IPS DF 6.9 (cell line): ENCODE measurements at places on chromosomes 1 and 21.
A peak's percentile ranks its signal among the peaks of the same experiment; 100 is the strongest.

DNA sequence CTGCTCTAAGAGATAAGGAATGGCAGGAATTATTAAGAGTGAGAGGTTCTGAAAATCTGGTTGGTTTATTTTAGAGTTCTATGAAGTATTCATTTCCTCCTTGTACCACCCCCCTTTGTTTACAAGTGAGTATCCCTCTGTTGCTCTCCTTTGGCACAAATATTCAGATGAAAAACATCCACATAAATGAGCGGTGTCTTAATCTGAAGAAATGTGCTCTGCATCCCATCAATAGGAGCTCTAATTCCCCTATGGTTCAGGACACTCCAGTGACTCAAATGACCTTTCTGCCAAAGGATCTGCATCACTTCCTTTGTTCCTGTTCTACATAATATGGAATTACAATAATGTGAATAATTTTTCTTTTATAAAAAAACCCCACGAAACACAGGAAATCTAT lies 16.6 kb downstream of the DDAH1 start:
- no peaks in the 10 kb centered on the region for H3K27me3 ChIP-seq
- H3K36me3 ChIP-seq, result no peaks in the 10 kb centered on the region

DNA sequence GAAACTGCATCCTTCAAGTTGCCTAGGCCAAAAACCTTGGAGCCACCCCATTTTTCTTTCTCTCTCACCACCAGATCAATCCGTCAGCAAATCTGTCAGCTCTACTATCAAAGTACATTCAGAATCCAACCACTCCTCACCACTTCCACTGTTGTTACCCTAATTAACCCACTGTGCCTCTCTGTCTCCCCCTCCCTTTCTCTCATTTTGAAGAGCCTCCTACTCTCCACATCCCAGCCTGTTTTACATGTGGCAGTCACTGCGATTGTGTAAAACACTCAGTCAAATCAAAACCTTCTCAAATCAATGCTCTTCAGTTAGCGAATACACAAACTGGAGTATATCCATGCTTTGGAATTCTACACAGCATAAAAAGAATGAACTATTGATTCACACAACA lies 33.1 kb downstream of the ZNF684 start:
- no peak overlapping the region for H3K27ac ChIP-seq
- no peaks in the 10 kb centered on the region for H3K36me3 ChIP-seq
- H3K4me3 ChIP-seq, result no peak overlapping the region

GRCh38 chr1:98420376-98421084 lies 241.0 kb upstream of the SNX7 start:
- no peak for DNase-seq
- no peaks in the 10 kb centered on the region for H3K36me3 ChIP-seq
- H3K27ac ChIP-seq, result no peak overlapping the region
- no peak overlapping the region for H3K4me3 ChIP-seq

DNA sequence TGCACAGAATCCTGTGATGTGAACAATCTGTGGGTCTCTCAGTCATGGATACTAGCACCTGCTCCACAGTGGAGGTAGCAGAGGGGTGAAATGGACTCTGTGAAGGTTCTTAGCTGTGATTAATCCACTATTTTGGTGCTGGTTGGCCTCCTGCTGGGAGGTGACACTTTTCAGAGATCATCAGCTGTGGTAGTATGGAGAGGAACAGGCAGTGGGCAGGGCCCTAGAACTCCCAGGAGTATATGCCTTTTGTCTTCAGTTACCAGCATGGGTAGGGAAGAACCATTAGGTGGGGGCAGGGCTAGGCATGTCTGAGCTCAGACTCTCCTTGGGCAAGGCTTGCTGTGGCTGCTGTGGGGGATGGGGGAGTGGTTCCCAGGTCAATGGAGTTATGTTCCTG lies 54.0 kb upstream of the KCNJ15 start:
- H3K4me3 ChIP-seq, result no peak overlapping the region
- no peaks in the 10 kb centered on the region for H3K4me1 ChIP-seq
- H3K27ac ChIP-seq, result no peak overlapping the region

GRCh38 chr1:32742199-32742947 lies 39.8 kb upstream of the SYNC start:
- H3K4me1 ChIP-seq, result peaks cover 12% of the 10 kb centered on the region
- no peak overlapping the region for H3K27ac ChIP-seq
- no peaks in the 10 kb centered on the region; the same call in 1 of the 2 replicates for H3K27me3 ChIP-seq
- no peak for DNase-seq

- no peaks in the 10 kb centered on the region for H3K36me3 ChIP-seq
- H3K27ac ChIP-seq, result no peak overlapping the region
- H3K4me1 ChIP-seq, result no peaks in the 10 kb centered on the region
- no peak for DNase-seq
- no peaks in the 10 kb centered on the region for H3K27me3 ChIP-seq
Observed at GRCh38 chr1:101282314-101283038, 45.7 kb downstream of the S1PR1 start.

- DNase-seq, result no peak
- H3K4me3 ChIP-seq, result no peak overlapping the region
- no peaks in the 10 kb centered on the region; the same call in 1 of the 2 replicates for H3K27me3 ChIP-seq
- H3K4me1 ChIP-seq, result 0 out of 2 replicates have a peak, but pooled peaks cover 2% of the 10 kb centered on the region
- no peaks in the 10 kb centered on the region for H3K36me3 ChIP-seq
Observed at GRCh38 chr1:99005537-99005942, 879 bp upstream of the PLPPR5 start.

- H3K27ac ChIP-seq, result no peak overlapping the region
- no peaks in the 10 kb centered on the region for H3K27me3 ChIP-seq
- peaks cover 4% of the 10 kb centered on the region; the same call in 1 of the 2 replicates for H3K4me1 ChIP-seq
- H3K4me3 ChIP-seq, result no peak overlapping the region
Observed at GRCh38 chr1:51301152-51301843, 29.1 kb downstream of the TTC39A start.

DNA sequence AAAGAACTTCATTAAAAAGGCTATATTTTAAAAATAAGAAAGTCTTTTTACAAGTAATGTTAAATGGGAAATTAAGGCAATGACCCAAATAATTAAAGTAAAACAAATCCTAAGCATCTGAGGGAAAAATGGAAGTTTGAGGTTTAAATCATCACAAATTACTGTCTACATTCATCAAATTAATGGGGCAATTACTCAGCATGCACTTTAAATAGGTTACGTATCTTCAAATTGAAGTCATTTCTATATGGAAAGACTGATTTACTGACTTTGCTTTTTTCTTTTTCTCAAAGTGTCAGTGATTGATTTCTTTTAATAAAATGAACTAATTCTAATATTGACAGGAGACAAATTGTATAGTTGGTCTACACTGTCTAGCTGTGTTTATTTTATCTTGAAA lies 1452.3 kb downstream of the NCAM2 start:
- H3K4me3 ChIP-seq, result no peak overlapping the region
- no peak for DNase-seq
- H3K27me3 ChIP-seq, result no peaks in the 10 kb centered on the region
- H3K36me3 ChIP-seq, result no peaks in the 10 kb centered on the region
- H3K4me1 ChIP-seq, result no peaks in the 10 kb centered on the region
- H3K27ac ChIP-seq, result no peak overlapping the region

DNA sequence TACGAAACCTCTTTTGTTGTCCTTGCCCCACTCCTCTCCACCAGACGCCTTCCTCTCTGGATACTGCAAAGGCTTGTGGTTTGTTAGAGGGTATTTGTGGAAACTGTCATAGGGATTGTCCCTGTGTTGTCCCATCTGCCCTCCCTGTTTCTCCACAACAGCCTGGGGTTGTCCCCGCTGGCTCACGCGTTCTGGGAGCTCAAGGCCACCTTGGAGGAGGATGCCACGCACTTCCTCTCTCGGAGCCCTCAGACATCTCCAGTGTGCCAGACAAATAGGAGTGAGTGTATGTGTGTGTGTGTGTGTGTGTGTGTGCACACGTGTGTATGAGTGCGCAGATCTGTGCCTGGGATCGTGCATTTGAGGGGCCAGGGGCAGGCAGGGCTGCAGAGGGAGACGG lies 37.6 kb upstream of the IL19 start:
- no peaks in the 10 kb centered on the region for H3K4me1 ChIP-seq
- H3K27ac ChIP-seq, result no peak overlapping the region
- H3K36me3 ChIP-seq, result peaks cover 4% of the 10 kb centered on the region; the same call in 1 of the 2 replicates
- DNase-seq, result no peak
- H3K4me3 ChIP-seq, result no peak overlapping the region

- H3K27me3 ChIP-seq, result no peaks in the 10 kb centered on the region
- H3K4me1 ChIP-seq, result no peaks in the 10 kb centered on the region
- no peak for DNase-seq
Observed at GRCh38 chr21:42565886-42566523, 52.4 kb downstream of the SLC37A1 start.

GRCh38 chr1:160740133-160740688 lies 1.2 kb downstream of the SLAMF7 start:
- DNase-seq, result no peak
- no peaks in the 10 kb centered on the region for H3K4me1 ChIP-seq
- H3K36me3 ChIP-seq, result no peaks in the 10 kb centered on the region
- H3K27ac ChIP-seq, result no peak overlapping the region
- H3K4me3 ChIP-seq, result no peak overlapping the region

DNA sequence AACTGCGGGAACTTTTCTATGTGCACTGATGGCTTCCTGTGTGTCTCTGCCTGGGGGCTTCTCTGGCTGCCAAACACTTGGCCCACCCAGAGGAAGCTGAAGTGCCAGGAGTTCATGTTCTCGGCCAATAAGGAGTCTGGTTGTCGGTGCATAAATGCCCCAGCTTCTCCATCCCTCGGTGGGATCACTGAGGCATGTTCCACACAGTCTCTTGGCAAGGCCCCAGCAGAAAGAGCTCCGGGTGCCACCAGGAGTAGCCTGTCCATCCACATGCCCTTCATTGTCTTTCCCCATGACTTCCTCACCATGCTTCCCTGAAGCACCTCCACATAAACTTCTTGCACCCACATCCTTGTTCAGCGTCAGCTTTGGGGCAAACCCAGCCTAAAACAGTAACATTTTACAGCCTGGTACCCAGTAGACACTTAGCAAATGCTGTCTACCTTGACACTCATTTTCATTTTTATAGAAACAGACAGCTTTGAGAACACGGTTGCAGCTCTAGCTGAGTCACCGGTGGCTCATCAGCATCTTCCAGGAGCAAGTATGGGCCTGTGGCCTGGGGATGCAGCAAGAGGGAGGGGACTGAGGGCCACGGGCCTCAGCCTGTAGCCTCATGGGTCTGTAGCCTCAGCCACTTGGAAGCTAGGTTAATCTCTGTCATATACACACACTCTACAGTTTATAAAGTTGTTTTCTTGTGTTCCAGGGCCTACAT lies 14.8 kb upstream of the CDCP2 start:
- no peaks in the 10 kb centered on the region for H3K4me1 ChIP-seq
- DNase-seq, result no peak
- no peak overlapping the region for H3K4me3 ChIP-seq
- no peak overlapping the region for H3K27ac ChIP-seq
- H3K27me3 ChIP-seq, result no peaks in the 10 kb centered on the region
- H3K36me3 ChIP-seq, result no peaks in the 10 kb centered on the region

- no peaks in the 10 kb centered on the region for H3K4me1 ChIP-seq
- H3K4me3 ChIP-seq, result peak overlapping the region; percentile 92; the same call in 1 of the 2 replicates
- DNase-seq, result no peak
- H3K27me3 ChIP-seq, result no peaks in the 10 kb centered on the region
- peaks cover 1% of the 10 kb centered on the region; the same call in 1 of the 2 replicates for H3K36me3 ChIP-seq
- H3K27ac ChIP-seq, result no peak overlapping the region
Observed at GRCh38 chr1:31064111-31064717, 1.3 kb downstream of the PUM1 start.

- H3K4me3 ChIP-seq, result no peak overlapping the region
- no peaks in the 10 kb centered on the region for H3K27me3 ChIP-seq
- no peaks in the 10 kb centered on the region for H3K36me3 ChIP-seq
- DNase-seq, result no peak
Observed at GRCh38 chr1:208528578-208529240, 284.5 kb upstream of the PLXNA2 start.
